ENCODE measurements at places on chromosomes 1 and 21. TPM values are rescaled to one million over a fixed set of nuclear protein-coding genes. Genes with fewer than 3 reads are reported as not detected.

- H3K4me1 ChIP-seq: no peaks in the 10 kb centered on the region
- H3K36me3 ChIP-seq: no peaks in the 10 kb centered on the region
- no peak for DNase-seq
- H3K27me3 ChIP-seq: no peaks in the 10 kb centered on the region
These were observed 139.7 kb upstream of the ZC3H11B start for GRCh38 chr1:219752645-219753044.

GRCh38 chr1:57361516-57361915 is 62.3 kb downstream of the DAB1 start:
- H3K27me3 ChIP-seq: no peaks in the 10 kb centered on the region
- DNase-seq: no peak
- H3K4me1 ChIP-seq: no peaks in the 10 kb centered on the region

Gene C1orf185
- total RNA-seq: not detected

DNA sequence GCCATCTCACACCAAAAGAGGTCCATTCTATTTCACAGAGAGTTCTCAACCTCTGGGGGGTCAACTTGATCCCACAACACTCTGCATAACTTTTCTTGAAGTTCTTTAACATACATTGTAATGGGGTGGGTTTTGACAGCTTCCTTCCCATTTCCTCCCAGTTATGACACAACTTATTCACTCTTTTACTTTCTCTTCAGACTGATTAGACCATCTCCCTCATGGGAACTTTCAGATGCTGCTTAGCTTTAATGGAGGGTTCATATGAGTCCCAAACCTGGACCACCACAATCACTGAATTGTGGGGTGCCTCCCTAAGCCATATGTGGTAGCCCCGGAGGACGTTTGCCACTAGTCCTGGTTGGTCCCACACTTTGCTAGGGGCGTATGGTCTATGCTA is 28.3 kb upstream of the KCNJ15 start:
- DNase-seq: no peak
- no peaks in the 10 kb centered on the region for H3K27me3 ChIP-seq
- H3K27ac ChIP-seq: no peak overlapping the region
- no peaks in the 10 kb centered on the region for H3K4me1 ChIP-seq

DNA sequence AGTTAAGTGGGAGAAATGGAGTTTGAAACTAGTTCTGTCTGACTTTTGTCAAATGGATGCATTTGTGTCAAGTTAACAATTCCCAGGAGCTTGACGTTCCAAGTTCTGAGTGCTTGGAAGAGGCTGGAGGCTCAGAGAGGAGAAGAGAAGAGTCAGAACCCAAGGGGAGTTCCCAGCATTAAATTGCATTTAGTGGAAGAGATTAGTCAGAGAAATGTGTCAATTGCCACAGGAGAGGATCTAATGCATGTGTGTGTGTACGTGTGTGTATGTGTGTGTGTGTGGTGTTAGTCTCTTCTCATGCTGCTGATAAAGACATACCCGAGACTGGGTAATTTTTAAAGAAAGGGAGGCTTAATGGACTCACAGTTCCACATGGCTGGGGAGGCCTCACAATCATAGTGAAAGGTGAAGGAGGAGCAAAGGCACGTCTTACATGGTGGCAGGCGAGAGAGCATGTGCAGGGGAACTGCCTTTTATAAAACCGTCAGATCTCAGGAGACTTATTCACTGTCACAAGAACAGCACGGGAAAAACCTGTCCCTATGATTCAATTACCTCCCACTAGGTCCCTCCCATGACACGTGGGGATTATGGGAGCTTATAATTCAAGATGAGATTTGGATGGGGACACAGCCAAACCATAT is 101.5 kb upstream of the TMEM51 start:
- no peaks in the 10 kb centered on the region for H3K36me3 ChIP-seq
- H3K4me3 ChIP-seq: no peak overlapping the region
- no peak overlapping the region for H3K27ac ChIP-seq

- peak overlapping the region; percentile 78 for H3K27ac ChIP-seq
- no peaks in the 10 kb centered on the region for H3K27me3 ChIP-seq
- DNase-seq: no peak
- peaks cover 25% of the 10 kb centered on the region for H3K4me1 ChIP-seq
- peak overlapping the region; percentile 91 for H3K4me3 ChIP-seq
- no peaks in the 10 kb centered on the region for H3K36me3 ChIP-seq
These were observed 484 bp downstream of the DFFB start for GRCh38 chr1:3857791-3858129.

GRCh38 chr1:109075531-109076490 is at the start of gene TAF13:
Gene TAF13 (minus strand): TSS chr1:109076003. CDS start chr1:109075947, 56 bp downstream.
- H3K27ac ChIP-seq: peak within 1 kb of the TSS; percentile 97
- peak; percentile 95 for DNase-seq
- H3K36me3 ChIP-seq: no peaks in the 10 kb centered on the region
- peaks cover 8% of the 10 kb centered on the region for H3K4me1 ChIP-seq
- no peaks in the 10 kb centered on the region for H3K27me3 ChIP-seq

DNA sequence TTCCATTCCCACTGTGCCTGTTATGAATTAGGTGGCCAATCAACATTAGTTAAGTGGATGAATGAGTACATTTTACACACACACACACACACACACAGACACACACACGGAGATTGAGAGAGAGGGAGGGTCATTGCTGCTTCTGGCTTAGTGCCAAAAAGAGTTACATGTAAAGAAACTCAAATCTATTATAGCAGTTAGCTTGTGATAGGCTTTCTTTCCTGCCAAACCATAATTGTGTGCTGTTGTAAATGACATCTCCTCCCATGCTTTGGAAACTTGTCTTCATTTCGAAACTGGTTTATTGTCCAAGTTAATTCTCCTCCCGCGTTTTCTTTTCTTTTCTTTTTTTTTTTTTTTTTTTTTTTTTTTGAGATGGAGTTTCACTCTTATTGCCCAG is 1.4 kb upstream of the MT1HL1 start:
- H3K36me3 ChIP-seq: no peaks in the 10 kb centered on the region
- H3K4me1 ChIP-seq: no peaks in the 10 kb centered on the region
- no peak overlapping the region for H3K27ac ChIP-seq
- no peaks in the 10 kb centered on the region for H3K27me3 ChIP-seq
- DNase-seq: peak; percentile 16
- H3K4me3 ChIP-seq: no peak overlapping the region

DNA sequence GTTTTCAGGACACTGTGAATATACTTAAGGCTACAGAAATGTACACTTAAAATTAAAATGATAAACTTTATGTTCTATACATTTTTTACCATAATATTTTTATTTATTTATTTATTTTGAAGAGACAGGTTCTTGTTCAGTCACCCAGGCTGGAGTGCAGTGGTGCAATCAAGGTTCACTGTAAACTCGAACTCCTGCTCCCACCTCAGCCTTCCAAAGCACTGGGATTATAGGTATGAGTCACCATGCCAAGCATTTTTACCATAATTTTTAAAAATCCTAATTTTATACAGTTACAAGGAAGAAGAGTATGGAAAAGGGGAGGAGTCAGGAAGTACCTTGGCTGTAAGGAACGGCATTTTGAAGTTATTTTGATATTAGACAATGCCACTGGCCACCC is 23.6 kb upstream of the ANGPTL3 start:
- no peaks in the 10 kb centered on the region for H3K4me1 ChIP-seq
- no peaks in the 10 kb centered on the region for H3K27me3 ChIP-seq
- H3K36me3 ChIP-seq: no peaks in the 10 kb centered on the region
- no peak overlapping the region for H3K4me3 ChIP-seq
- no peak for DNase-seq
- H3K27ac ChIP-seq: no peak overlapping the region

Gene OR10X1
- total RNA-seq: not detected

DNA sequence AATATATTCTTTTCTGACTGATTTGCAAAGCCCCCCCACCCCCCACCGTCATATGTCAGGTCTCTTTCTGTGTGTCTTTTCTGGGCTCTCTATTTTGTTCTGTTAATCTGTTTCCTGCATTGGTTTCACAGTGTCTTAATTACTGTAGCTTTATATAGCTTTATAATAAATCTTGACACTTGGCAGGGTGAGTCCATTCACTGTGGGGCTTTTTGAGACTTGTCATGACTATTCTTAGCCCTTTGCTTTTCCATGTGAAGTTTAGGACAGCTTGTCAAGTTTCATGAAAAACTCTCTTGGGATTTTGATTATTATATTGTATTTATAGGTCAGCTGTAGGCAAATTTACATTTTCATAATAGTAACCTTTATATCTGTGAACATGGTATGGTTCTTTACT is 50.4 kb downstream of the MIGA1 start:
- H3K27me3 ChIP-seq: no peaks in the 10 kb centered on the region
- DNase-seq: no peak
- H3K36me3 ChIP-seq: no peaks in the 10 kb centered on the region
- peaks cover 45% of the 10 kb centered on the region for H3K4me1 ChIP-seq
- H3K4me3 ChIP-seq: no peak overlapping the region
- H3K27ac ChIP-seq: no peak overlapping the region

Gene ELOA
- total RNA-seq: 39.3 TPM

Gene LAPTM5
- total RNA-seq: 5.2 TPM

GRCh38 chr1:58816747-58817221 is 32.9 kb upstream of the JUN start:
- no peak for DNase-seq
- peak overlapping the region; percentile 95 for H3K27ac ChIP-seq
- H3K36me3 ChIP-seq: no peaks in the 10 kb centered on the region
- H3K27me3 ChIP-seq: no peaks in the 10 kb centered on the region

Gene DNAJC8
- total RNA-seq: 60.2 TPM

Gene APCS
- total RNA-seq: not detected

DNA sequence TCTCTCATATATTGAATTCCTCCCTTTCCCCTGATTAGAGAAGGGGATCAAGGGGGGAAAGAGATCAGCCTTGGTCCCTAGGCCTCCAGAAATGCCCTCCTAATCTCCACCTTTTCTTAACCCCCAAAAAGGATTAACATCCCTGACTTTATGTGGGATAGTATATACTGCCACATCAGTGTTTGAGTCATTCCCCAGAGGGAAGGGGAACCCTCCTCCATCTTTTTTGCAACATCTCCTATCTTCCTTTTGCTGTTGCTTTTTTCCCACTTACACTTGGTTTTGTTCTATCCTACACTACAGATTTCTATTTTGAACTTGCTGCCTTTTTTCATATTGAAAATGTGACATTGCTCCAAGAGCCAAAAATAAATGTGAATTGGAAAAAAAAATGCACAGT is 65.4 kb upstream of the PODN start:
- H3K27me3 ChIP-seq: no peaks in the 10 kb centered on the region
- H3K4me3 ChIP-seq: no peak overlapping the region
- DNase-seq: no peak
- no peak overlapping the region for H3K27ac ChIP-seq

DNA sequence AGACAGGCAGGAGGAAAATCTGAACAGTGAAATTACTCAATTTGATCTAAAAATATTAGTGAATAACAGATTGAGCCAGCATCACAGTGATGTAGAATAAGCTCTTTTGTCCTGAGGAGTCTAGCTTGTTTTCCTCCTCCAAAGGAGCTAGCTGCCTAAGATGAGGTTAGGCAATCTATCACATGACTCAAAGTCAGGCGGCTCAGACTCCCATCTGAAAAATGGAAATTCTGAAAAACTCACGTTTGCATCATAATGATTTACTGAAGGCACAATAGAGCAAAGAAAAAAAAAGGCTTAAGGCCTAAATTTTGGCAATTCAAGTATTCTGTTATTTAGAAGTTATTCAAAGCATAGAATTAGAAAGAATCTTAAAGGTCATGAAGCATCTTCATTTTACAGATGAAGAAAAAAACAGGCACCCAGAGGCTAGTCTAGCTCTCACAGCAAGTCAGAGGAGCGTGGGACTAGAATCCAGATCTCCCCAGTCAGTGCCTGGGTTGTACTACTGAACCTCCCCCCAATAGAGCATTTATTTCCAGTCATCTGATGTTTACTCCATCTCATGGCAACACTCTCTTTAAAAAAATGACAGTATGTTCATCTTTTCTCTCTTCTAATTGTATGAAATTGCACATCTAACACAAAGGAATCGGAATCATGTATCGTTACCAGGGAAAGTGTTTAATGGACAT is 62.5 kb upstream of the ATF3 start:
- H3K4me1 ChIP-seq: no peaks in the 10 kb centered on the region
- peaks cover 5% of the 10 kb centered on the region for H3K27me3 ChIP-seq
- DNase-seq: no peak
- H3K4me3 ChIP-seq: no peak overlapping the region

- peak overlapping the region; percentile 80 for H3K27ac ChIP-seq
- no peaks in the 10 kb centered on the region for H3K27me3 ChIP-seq
- DNase-seq: peak; percentile 94
- peak overlapping the region; percentile 42 for H3K4me3 ChIP-seq
These were observed 3.7 kb upstream of the ARHGEF19 start for GRCh38 chr1:16215882-16216753.

GRCh38 chr1:59804301-59804700 is 10.4 kb upstream of the HOOK1 start:
- no peak overlapping the region for H3K27ac ChIP-seq
- H3K4me3 ChIP-seq: no peak overlapping the region
- no peaks in the 10 kb centered on the region for H3K36me3 ChIP-seq
- no peaks in the 10 kb centered on the region for H3K27me3 ChIP-seq

Gene C1orf210
- total RNA-seq: 51.8 TPM

GRCh38 chr1:7655354-7655753 is 115.7 kb upstream of the VAMP3 start:
- H3K36me3 ChIP-seq: no peaks in the 10 kb centered on the region
- no peak overlapping the region for H3K27ac ChIP-seq
- no peak overlapping the region for H3K4me3 ChIP-seq

DNA sequence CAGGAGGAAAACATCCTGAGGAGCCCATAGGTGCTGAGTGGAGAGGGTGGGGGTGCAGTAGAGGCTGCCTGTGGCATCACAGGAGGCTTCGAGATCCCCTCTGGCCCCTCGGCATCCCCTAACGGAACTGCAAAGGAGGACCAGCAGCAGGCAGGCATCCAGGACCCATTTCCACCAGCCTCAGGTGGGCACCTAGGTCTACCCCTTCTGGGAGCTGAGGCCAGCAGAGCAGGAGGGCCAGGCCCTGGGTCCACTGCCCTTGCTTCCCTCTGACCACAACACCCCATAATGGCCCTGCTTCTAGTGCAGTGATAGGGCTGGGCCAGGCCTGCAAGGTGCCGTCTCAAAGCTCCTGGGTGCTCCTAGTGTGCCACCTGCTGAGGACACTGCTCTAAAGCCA is 723.0 kb downstream of the PTPRU start:
- H3K27me3 ChIP-seq: peaks cover 14% of the 10 kb centered on the region
- no peaks in the 10 kb centered on the region for H3K4me1 ChIP-seq
- H3K27ac ChIP-seq: no peak overlapping the region
- no peak for DNase-seq
- H3K36me3 ChIP-seq: no peaks in the 10 kb centered on the region

GRCh38 chr1:156399355-156400125 is 30.5 kb downstream of the RHBG start:
- H3K27ac ChIP-seq: no peak overlapping the region
- no peaks in the 10 kb centered on the region for H3K36me3 ChIP-seq
- H3K4me1 ChIP-seq: no peaks in the 10 kb centered on the region
- DNase-seq: no peak
- no peak overlapping the region for H3K4me3 ChIP-seq
- H3K27me3 ChIP-seq: peaks cover 29% of the 10 kb centered on the region

Gene IGSF3
- 75.8 TPM for total RNA-seq

- no peaks in the 10 kb centered on the region for H3K27me3 ChIP-seq
- peaks cover 52% of the 10 kb centered on the region for H3K4me1 ChIP-seq
- no peaks in the 10 kb centered on the region for H3K36me3 ChIP-seq
These were observed 114.2 kb upstream of the IPO9 start for GRCh38 chr1:201714542-201715329.

Measured in transverse colon (tissue), 4 donors.